ENCODE measurements at places on chromosomes 1 and 21. TPM values are rescaled to one million over a fixed set of nuclear protein-coding genes. Genes with fewer than 3 reads are reported as not detected.

Gene SDHB
- 409 TPM for total RNA-seq

Gene SLC2A5
- 2.1 TPM for total RNA-seq

Gene OR10Z1
- total RNA-seq: not detected

GRCh38 chr1:89990976-89991831, 3.7 kb upstream of the ZNF326 start:
- no peak for DNase-seq

GRCh38 chr1:64757213-64757612, 12.3 kb downstream of the RAVER2 start:
- no peak for DNase-seq

DNA sequence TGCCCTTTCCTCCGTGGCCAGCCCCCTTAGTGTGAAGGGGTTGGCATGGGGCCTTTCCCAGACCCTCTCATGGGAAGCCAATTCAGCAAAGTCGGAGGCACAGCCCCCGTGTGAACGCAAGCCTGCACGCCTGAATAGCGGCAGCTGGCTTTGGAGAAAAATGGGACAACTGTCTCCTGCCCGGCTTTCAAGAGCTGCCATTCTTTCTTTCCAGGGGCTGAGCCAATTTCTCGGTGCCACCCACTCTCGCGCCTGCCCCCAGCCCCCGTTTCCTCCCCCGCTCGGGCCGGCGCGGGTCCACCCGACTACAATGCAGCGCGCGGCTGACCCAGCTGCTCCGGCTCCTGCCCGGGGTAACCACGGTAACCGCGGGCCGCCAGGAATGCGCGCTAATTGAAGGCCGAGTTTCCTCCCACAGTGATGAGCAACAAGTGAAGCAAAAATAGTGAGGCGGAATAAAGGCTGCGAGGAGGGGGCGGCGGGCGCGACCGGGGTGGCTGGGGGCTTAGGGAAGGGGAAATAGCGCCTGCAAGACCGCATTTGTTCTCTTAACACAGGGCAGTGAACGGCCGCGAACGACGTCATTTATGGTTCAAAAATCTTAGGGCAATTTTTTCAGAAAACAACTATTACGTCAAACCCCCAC, 27.8 kb downstream of the ILDR2 start:
- peak; percentile 49 for DNase-seq

DNA sequence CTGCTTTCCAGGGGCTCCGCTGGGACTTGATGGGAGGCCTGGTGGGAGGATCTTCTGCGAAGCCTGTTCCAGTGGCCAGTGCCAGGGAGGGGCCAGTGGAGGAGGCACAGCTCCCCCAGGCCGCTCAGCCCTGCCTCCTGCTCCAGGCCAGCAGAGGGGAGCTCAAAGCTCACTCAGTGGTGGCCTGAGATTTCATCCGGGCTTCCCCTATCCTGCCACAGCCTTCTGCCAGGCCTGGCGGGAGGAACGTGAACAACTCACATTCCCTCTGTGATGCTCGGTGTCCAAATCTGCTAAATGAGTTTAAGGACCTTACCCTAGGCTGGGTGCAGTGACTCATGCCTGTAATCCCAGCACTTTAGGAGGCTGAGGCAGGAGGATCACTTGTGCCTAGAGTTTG, 3.3 kb downstream of the CLCNKB start:
- DNase-seq: no peak
